Stimulated activated CD4-positive, alpha-beta T cell treated with anti-CD3 and anti-CD28 coated beads, TNF-alpha, amount 100 ng/mL, for 1 hour (primary cell): ENCODE measurements at places on chromosomes 4 and X.

- DNase-seq: no peak
Observed at GRCh38 chrX:39985551-39985950, 112.2 kb downstream of the BCOR start.

- no peak for DNase-seq
Observed at GRCh38 chr4:74971862-74972261, 38.9 kb downstream of the PARM1 start.

DNA sequence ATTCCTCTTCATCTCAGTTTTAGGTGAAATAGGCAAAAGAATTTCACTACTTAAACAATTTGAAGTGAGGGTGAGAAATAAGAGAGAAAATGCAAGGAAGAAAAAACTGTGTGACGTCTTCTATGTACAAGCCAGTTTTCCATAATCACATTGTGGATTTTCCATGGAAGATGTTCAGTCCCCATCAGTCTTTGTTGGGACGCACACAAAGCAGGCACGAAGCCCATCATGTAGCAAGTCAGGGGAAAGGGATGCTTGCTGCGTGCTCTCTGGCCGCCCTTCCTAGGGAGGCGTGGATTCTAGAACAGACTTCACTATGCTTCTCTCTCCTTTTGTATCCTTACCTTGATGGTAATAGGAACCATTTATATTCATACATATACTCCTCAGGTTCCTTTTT, 54.7 kb downstream of the RBPJ start:
- no peak for DNase-seq

DNA sequence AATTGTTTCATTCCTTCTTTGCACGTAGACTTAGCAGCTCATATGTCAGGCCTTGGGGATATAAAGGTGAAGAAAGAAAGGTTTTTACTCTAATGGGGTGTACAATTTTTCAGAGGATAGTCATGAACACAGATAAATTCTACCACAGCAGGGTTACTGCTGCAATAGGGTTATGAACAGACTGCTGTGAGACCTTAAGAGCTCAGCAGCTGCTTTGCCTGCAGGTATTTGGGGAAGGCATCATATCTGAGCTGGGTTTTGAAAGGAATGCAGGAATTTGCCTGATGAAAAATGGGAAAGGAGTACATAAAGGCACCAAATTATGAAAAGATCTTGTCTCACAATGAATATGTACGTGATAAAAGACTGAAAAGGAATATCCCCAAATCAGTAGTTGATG, 128.9 kb downstream of the CEP135 start:
- DNase-seq: no peak

DNA sequence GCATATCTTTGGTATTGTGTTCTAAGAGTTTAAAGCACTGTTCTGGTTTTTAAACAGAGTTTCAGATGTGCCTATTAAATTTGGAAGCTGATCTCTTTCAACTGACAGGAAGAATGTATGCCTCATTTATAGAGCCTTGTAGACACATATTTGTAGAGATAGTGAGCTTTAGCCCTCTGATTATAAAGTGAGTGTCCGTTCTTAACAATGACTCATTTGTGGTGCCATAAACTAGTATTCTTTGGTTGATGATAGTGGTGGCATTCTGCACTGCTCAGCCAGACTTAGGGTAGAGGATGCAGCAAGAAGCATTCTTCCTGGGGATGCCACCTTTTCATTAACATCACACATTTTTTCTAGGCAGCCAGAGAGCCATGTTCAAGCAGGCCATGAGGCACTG, 121.7 kb downstream of the TLL1 start:
- no peak for DNase-seq

- DNase-seq: no peak
Observed at GRCh38 chrX:63281465-63281864, 69.7 kb downstream of the SPIN4 start.

DNA sequence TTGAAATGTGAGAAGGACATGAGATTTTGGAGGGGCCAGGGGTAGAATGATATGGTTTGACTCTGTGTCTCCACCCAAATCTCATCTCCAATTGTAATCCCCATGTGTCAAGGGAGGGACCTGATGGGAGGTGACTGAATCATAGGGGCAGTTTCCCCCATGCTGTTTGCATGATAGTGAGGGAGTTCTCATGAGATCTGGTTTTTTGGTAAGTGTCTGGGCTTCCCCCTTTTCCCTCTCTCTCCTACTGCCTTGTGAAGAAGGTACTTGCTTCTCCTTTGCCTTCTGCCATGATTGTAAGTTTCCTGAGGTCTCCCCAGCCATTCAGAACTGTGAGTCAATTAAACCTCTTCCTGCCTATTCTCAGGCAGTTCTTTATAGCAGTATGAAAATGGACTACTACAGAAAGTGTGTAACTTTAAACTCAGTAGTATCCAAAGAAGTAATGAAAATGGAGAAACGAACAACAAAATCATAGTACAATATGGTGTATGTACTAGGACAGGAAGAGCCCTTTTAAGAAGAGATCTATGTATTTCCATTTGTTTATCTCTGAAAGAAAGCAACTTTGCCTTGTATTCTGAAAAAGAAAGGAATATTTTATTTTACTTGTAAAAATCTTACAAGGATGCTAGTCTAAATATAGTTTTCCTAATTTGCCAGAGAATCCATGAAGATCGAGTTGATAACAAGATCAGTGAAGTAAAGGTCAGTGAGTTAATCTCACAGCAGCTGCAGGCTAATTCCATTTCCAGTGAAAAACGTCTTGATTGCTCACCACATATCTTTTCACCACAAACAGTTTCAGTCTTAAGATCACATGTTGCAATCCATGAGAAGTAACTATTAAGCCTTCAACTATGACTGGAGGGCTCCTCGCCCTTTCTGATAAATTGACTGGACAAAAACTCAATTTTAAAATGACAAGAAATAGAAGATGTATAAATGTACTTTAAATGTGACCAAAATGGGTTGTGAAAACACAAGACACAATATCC, 20.5 kb downstream of the PKD2 start:
- DNase-seq: no peak

DNA sequence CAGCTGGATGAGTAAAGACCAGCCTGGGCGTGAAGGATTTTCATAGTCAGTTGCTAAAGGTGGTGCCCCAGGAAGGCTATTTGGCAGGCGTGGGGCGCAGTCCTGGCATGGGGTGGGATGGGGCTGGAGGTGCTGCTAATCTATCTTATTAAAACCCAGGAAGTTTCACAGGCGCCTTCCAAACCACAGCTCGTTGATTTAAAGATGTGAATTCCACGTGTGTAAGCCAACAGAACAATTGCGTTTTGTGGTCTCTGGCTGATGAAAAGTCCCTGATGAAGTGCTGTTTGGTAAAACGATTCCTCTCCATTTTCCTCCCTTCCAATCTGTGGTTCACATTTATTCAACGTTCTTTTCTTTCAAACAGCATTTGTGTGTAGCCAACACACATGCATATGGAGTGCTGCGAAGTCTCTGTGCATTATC, 105.0 kb downstream of the TBL1X start:
- DNase-seq: no peak

- no peak for DNase-seq
Observed at GRCh38 chrX:39716401-39716800, 381.4 kb downstream of the BCOR start.

DNA sequence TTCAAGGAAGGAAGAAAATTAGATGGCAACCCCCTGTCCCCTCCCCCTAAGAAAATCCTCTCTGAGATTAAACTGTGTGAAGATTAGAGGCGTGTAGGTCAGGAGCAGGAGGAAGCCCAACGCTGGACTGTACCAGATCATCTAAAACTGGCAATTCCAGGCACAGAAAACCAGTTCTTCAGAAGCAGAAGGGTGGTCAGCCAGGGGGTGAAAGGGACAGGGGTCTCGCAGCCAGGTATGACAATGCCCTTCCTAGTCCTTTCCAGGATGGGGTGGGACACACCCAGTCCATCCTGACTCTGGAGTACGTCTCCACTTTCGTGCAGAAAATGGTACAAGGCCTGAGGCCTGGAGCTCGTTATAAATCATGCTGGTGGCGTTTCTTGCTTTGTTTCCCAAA, 3.3 kb upstream of the RHOH start:
- DNase-seq: no peak

DNA sequence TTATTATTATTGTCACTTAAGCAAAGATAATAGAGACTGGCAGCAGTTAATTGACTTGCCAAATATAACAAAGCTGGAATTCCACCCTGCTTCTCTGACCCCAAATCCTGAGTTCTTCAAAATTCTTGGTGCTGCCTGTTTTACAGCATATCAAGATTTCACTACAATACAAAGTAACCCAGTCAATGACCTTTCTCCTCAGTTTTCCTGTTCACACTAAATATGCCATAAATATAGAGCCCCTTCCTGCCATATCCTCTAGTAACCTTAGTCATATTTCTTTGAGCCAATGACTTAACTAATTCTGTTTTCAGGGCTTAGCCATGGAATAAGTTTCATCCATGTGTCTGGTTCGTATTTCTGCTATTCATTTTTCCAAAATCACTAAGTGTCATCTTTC, 315.3 kb upstream of the HS3ST1 start:
- no peak for DNase-seq

GRCh38 chrX:19867411-19867732, 20.0 kb downstream of the SH3KBP1 start:
- no peak for DNase-seq

DNA sequence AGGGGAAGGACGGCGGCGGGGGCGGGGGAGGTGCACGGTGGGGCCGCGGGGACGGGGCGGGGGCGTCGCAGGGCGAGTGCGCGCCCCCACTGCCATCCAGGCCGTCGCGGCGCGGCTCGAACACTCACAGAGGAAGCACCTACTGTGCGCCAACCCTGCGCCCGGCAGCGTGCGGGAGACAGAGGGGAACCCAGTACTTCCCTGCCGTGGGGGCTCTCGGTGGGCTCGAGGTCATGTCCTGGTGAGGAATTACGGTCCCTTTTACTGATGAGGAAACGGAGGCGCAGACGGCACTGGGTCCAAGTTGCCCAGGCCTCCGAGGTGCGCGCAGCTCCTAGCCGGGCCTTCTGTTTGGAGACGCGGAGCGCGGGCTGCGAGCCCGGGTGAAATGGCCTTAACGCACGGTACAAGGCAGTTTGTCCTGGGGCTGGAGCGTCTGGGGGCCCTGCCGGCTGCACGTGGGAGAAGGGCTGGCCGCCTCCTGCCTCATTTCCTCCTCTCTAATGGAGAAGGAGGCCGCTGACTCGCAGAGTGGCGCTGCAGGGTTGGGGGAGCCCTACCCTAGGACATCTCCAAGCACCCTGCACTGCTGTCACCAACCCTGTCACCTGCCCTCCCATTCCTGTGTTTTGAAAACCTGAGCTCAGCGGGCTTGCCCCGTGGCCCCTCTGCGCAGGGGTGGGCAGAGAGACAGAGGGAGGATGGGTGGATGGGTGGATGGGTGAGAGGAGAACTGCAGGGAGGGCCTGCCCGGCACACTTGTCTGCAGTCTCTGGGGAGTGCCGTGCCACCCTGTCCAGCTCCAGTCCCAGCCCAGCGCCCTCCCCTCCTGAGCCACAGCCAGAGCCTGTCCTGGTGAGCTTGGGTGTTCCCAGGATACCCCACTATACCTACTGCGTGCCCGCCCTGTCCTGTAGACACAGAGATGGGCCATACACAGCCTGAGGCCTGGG, 106.0 kb downstream of the ADRA2C start:
- DNase-seq: no peak

- DNase-seq: no peak
Observed at GRCh38 chr4:23899565-23899964, 9.7 kb upstream of the PPARGC1A start.

GRCh38 chr4:86521373-86521969, 72.6 kb upstream of the PTPN13 start:
- DNase-seq: no peak

DNA sequence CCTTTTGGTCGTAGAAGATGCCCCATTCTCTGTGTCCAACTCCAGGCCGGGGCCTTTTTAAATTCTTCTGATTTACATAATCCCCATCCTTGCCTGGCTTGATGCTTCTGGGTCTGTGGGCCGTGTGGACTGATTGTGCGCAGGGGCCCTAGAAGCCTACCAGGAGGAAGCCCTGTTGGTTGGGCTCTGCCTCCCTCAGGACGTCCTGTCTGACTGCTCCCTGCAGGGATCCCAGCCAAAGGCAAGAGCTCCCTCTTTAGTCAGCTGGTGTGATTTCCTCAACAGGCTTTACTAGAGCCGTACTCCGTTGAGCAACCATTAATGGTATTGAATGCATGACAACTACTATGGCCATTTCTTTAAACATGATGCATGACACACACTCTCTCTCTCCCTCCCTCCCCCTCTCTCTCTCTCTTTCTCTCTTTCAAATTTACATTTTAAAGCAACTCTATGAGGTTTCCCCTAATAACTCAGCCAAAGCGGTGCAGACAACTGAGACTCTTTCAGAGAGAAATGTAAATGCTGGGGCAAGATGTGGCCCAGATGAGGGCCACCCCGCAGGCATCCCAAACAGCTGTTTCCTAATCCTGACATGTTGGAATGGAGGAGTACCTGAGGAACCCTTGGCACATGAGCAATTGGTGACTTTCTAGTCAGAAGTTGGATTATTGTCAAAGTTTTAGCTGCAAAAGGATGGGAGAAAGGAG, 117.3 kb downstream of the DRD5 start:
- no peak for DNase-seq

DNA sequence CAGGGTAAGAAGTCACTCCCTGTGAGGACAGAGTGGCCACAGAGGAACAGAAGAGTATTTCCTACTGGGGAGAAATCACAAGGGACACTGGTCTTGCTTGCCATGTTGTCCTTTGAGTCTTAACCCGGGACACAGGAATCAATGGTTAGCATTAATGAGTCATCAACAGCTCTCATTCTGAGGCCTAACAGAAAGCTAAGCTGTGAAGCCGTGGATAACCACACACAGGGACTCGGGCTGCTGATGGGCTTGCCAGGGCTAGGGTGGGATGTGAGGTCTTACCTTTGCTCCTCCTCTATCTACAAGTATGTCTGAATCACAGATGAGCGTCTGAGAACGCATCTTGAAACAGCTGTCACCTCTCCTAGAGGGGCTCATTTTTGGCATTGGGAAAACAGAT, 22.2 kb downstream of the HELT start:
- no peak for DNase-seq

- DNase-seq: no peak
Observed at GRCh38 chrX:136847874-136848273, 32.7 kb downstream of the RBMX start.

DNA sequence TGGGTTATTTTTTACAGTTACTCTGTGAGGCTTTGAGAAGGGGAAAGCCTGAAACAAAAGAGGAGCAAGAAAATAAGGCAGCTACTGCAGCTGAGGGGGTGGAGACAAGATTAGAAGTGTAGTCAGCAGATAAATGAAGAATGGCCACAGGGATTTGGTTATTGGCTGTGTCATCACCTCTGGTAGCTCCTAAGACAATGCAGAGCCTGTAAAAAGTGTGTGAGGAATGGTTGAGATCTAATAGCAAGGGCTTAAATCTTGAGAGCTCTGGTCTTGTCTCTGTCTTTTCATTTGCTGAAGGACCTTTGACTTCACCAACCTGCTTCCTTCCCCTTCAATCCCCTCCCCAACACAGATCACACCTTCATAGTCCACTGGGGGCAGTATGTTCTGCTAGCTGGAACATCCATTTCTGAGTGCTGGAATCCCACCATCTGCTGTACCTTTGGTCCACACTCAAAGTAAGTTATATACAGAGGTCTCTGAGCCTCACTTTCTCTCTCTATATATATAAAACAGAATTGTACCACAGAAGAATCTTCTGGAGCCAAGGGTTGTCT, 213.7 kb upstream of the ZIC3 start:
- DNase-seq: no peak
